Upper lobe of left lung (tissue), 6 donors: ENCODE measurements at places on chromosomes 11 and 22. TPM values are rescaled to one million over a fixed set of nuclear protein-coding genes. Genes with fewer than 3 reads are reported as not detected.

TIMM8B gene
- total RNA-seq, result 41.3 TPM

CHRDL2 gene
- 1.5 TPM for total RNA-seq

NAV2 gene
- 40.5 TPM for total RNA-seq

OR4D5 gene
- total RNA-seq, result not detected

SYT13 gene
- 0.30 TPM for total RNA-seq

TFIP11 gene
- 31.9 TPM for total RNA-seq

YPEL1 gene
- 6.8 TPM for total RNA-seq

ZNF215 gene
- 2.3 TPM for total RNA-seq

NAGA gene
- total RNA-seq, result 38.6 TPM

GRCh38 chr11:9535189-9535781, 38.2 kb upstream of the WEE1 start:
- DNase-seq, result peak; percentile 43

DNA sequence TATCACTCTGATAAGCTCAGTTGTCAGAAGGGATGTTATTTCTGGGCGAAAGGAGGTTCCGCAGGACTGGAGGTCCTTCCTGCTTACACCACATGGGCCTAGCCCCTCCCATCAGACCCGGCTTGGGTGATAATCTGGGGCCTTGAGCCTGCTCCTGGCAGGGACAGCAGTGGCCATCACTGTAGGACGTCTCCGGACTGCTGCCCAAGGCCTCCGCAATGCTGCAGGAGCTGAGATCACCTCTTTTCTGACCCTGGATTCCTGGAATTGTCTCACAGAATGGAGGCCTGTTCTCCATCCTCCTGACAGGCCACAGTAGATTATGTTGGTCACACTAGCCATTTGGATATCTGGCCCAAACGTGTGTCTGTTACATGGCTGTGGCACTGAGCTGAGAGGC, 9.2 kb upstream of the BIK start:
- DNase-seq, result no peak

GRCh38 chr11:87437844-87438223, 400.1 kb downstream of the TMEM135 start:
- no peak for DNase-seq

GRCh38 chr22:20738394-20739089, 35.4 kb upstream of the SERPIND1 start:
- no peak for DNase-seq

- DNase-seq, result no peak
These were observed 37.0 kb upstream of the SOX6 start for GRCh38 chr11:16393340-16393739.

GRCh38 chr11:67344264-67344663, 9.1 kb downstream of the POLD4 start:
- no peak for DNase-seq

DNA sequence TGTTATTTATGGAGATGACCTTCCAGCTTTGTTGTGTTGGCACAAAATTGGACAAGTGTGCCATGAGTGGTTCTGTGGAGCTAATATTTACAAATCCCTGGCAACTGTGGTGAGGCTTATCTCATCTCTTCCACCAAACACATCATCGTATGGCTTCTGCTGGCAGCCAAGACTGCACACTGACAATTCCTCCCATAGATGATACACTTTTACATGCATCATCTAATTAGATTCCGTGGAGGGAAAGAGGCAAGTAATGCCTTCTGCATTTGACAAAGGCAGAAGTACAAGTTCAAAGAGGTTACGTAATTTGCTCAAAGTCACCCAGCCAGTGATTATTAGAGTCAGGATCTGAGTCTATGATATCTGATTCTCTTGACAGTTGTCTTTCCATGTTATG, 62.7 kb upstream of the KIRREL3 start:
- no peak for DNase-seq

GRCh38 chr11:30527566-30527965, 58.6 kb downstream of the MPPED2 start:
- no peak for DNase-seq

DNA sequence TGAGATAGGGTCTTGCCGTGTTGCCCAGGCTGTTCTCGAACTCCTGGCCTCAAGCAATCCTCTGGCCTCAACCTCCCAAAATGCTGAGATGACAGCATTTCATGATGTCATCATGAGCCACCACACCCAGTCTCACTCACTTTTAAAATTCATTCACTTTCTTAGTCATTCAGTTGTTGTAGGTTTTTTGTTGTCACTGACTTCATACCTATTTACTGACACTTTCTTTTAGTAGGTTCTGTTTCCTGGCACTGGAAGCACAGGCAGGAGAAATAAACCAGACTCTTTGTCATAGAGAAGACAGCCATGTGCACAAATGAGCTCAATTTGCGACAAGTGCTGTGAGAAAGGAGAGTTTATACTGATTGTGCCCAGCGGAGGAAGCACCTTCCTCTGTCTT, 10.5 kb downstream of the ART5 start:
- DNase-seq, result no peak

GRCh38 chr11:110121204-110121603, 28.0 kb downstream of the ZC3H12C start:
- no peak for DNase-seq

DNA sequence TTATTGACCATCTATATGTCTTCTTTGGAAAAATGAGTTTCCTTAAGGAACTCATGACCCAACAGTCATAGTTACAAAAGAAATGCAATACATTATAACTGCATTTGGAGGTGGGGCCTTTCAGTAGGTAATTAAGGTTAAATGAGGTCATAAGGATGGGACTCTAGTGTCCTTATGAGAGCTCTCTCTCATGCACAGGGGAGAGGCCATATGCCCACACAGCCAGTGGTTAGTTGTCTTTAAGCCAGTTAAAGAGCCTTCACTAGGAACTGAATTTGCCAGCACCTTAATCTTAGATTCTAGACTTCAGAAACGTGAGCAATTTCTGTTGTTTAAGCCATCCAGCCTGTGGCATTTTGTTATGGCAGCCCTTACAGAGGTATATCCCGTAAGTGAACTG, 27.3 kb downstream of the INTS4 start:
- DNase-seq, result no peak

DNA sequence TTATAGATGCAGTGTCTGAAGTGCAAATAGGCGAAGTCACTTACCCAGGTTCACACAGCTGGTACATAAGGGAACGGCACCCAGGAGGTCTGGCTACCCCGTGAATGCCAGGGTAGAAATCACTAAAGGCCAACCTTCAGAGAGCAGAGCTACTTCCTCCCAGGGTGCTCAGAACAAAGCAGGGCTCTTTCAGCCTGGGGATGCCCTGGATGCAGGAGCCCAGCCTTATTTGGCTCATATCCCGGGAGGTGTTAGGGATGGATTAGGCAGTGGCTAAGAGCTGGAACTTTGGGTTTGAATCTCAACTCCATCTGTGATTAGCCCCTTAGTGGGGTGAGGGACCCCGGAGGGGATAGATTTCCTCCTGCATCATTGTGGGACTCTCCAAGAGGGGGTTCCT, 33.1 kb upstream of the ASPHD2 start:
- DNase-seq, result no peak

DNA sequence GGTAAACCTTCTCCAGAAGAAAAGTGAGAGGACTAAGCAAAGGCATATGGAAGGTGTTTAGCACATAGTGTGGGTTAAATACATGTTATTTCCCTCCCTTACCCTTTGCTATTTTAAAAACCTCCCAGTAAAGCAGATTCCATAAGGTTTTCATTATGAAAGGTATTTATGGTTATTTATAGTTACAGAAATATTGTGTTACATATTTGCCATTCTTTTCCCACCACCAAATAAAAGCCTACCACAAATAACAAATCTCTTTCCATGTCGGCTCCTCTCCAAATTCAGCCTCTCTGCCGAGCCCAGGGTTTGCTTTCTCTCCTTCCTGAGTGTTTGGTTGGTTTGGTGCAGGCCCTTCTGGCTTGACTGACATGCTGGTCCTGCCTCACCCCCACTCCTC, 64.4 kb downstream of the INSC start:
- DNase-seq, result no peak

DNA sequence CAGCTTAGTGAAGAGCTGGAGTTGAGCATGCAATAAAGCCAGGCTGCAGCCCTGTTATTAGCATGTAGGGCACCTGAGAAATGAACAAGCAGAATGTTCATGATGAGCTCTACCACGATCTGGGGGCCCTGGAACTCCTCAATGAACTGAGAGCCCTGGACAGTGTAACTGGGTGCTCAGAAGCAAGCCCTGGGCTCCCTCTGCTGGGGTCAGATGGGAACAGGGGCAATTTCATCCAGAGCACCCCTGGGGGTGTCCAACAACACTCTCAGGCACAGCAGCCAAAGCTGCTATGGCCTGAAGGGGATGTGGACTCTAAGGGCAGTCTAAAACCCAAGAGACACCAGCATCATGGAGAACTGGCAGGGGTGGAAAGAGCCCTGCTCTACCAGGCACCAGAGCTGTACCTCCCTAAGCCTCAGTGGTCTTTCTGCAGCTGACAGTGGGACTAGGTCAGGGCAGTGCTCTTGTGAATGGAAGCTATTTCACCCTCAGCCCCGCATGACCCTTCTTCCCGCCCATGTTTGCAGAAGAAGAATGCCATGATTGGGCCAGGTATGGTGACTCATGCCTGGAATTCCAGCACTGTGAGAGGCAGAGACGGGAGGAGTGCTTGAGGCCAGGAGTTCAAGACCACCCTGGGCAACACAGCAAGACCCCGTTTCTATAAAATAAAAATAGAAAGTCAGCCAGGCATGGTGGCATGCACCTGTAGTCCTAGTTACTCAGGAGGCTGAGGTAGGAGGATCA, 28.9 kb downstream of the THOC5 start:
- DNase-seq, result no peak

GRCh38 chr11:103735497-103736032, 300.9 kb upstream of the DDI1 start:
- no peak for DNase-seq

GRCh38 chr11:107716884-107717532, 5.2 kb upstream of the SLN start:
- DNase-seq, result no peak

DNA sequence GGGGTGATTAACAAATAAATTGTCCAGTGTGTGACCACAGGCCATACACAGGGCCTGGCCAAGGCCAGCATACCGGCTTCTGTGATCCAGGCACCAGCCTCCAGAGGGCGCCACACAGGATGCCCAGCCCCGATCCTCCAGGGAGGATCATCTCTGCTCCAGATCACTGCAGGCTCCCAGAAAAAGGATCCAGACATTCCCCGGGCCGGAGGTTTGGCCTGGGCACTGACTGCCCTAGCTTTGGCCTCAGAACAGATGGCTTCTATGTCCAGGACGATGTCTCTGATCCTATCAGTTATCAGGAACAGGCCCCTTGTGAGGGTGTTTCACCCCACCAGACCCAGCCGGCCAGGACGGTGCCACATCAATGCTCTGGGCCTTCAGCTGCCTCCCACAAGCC, 74.5 kb upstream of the LMO1 start:
- DNase-seq, result no peak

DNA sequence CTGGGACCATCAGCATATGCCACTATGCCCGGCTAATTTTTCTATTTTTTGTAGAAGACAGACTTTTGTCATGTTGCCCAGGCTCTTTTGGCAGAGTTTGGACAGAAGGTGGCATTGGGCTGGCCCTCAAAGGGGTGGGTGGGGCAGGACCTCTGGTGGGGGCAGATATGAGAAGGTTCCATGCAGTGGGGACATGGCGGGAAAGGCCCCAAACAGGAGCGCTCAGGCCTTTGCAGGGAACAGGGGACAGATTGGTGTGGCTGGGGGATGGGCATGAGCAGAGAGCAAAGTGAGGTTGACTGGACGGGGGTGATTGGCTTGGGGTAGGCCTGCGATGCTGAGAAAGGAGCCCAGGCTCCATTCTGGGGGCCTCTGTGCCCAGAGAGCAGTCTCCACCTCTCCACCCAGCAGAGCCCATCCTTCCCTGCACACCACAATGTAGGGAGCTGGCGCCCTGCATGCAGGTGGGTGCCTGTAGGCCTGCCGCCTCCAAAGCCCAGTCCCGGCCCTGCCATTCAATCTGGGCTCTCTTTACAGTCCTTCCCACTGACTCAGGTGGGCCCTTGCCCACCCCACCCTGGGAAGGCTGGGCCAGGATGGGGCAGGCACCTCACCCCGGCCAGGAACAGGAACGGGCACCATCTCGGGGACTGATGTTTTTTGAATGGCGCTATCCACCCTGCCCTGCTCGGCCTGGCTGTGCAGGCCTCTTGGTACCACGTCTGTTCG, 98.7 kb downstream of the MORC2 start:
- no peak for DNase-seq

DNA sequence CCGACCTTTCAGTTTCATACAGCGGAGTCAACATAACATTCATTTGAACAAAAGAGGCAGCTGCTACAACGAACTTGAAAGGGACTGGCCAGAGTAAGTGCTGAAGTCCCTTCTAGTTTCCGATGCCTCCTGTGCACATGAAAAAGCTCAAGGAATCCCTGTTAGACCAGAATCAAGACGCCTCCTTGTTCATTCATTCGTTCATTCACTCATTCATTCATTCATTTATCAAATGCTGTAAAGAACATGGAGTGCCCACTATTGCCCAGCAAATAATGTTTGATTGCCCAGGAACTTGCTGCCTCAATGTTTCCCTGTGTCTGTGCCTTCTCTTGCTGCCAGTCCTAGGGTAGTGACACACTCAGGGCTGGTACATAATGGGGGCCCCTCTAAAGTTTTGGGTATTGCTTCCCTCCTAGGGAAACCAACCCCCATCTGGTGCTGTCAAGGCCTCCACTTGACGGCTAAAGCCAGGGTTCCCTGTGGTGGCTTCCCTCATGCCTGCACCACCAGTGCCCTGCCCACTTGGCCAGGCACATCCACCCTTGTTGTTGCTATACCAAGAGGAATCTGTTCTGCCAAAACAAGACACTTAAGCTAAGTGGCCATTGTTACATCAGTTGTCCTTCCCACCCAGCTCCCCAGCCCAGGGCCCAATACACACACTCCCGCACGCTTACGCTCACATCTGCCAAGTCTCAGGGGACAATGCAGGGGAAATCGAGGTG, 3.8 kb downstream of the TMPRSS13 start:
- DNase-seq, result no peak

DNA sequence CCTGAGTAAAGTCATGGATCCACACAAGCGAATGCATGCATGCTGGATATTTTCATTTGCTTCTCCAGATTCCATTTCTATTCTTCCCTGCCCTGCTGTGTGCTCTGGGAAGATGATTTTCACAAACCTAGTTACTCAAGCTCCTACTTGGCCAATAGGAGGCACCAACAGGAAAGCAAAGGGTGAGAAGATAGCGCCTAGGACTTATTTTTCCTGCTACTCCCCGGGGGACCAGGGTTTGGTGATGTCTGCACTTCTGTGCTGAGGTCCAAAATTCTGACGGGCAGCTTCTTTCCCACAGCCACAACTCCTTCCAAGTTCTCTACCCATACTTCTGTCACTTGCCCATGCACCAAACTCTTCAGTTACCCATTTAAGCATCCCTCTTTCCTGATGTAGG, 509.3 kb upstream of the TENM4 start:
- no peak for DNase-seq

- no peak for DNase-seq
These were observed 17.6 kb downstream of the SLC5A12 start for GRCh38 chr11:26704249-26704648.

DNA sequence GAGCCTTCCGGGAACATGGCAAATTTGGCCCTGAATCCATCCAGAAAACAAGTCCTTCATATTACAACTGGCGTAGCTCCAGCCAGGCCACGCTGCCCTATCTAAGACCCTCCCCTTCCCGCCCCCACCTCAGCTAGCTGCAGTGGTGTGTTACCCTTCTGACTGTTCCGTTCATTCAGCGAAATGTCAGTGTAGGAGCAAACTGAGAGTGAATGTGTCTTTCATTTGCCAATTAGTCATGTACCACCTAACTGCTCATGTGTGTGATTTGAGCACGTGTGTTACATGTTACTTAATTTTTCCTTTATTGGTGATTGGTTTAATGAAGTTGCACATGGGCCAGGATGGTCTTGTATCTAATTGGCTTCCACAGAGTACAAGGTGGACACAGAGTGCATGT, 34.8 kb upstream of the POU2AF1 start:
- no peak for DNase-seq

- no peak for DNase-seq
These were observed 98.9 kb upstream of the SLC5A12 start for GRCh38 chr11:26820739-26821138.
